Caco-2 (cell line): ENCODE measurements at places on chromosomes 12 and 14. TPM values are rescaled to one million over a fixed set of nuclear protein-coding genes. Genes with fewer than 3 reads are reported as not detected.
A peak's percentile ranks its signal among the peaks of the same experiment; 100 is the strongest.

- no peak for DNase-seq
- H3K27me3 ChIP-seq: no peaks in the 10 kb centered on the region
- no peak overlapping the region for H3K4me3 ChIP-seq
- H3K36me3 ChIP-seq: no peaks in the 10 kb centered on the region
- H3K4me1 ChIP-seq: no peaks in the 10 kb centered on the region
- H3K27ac ChIP-seq: no peak overlapping the region
These were observed 91.8 kb downstream of the PLXNC1 start for GRCh38 chr12:94240171-94240570.

GRCh38 chr12:121775501-121775900 lies 18.0 kb downstream of the RHOF start:
- peak overlapping the region; percentile 77 for H3K27ac ChIP-seq
- no peak overlapping the region for H3K4me3 ChIP-seq
- no peaks in the 10 kb centered on the region for H3K27me3 ChIP-seq
- H3K36me3 ChIP-seq: no peaks in the 10 kb centered on the region; the same call in none of the 2 replicates
- H3K4me1 ChIP-seq: peaks cover 20% of the 10 kb centered on the region

- no peak for DNase-seq
- no peak overlapping the region for H3K4me3 ChIP-seq
These were observed 4.1 kb upstream of the SERPINA1 start for GRCh38 chr14:94392510-94392935.

DNA sequence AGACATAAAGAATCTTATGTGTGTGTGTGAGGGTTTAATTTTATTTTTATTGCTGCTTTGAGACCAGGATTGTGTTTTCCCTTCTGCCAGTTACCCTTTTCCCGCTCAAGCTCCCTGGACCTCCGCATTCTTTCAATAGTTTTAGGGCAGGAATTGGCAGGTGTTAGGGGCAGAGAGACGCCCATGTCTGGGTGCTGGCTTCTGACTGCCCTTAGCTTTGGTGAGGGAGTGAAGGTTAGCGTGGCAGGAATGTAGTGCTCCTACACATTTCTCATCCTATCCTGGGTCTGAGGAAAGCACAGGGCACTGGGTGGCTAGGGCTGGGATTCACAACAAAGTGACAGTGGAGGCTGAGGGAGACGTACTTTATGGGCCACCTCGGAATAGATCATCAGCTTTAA lies 428.1 kb downstream of the ZFP36L1 start:
- DNase-seq: no peak
- H3K36me3 ChIP-seq: no peaks in the 10 kb centered on the region
- H3K27me3 ChIP-seq: no peaks in the 10 kb centered on the region
- peaks cover 28% of the 10 kb centered on the region for H3K4me1 ChIP-seq
- peak overlapping the region; percentile 76 for H3K27ac ChIP-seq

GRCh38 chr14:50061664-50062437 lies 54.5 kb downstream of the VCPKMT start:
- H3K4me1 ChIP-seq: peaks cover 70% of the 10 kb centered on the region
- DNase-seq: peak; percentile 62
- H3K4me3 ChIP-seq: no peak overlapping the region
- no peaks in the 10 kb centered on the region for H3K36me3 ChIP-seq

GRCh38 chr12:76069339-76069738 lies 15.1 kb downstream of the NAP1L1 start:
- peaks cover 6% of the 10 kb centered on the region; the same call in 1 of the 2 replicates for H3K4me1 ChIP-seq
- H3K36me3 ChIP-seq: no peaks in the 10 kb centered on the region; the same call in 1 of the 2 replicates

DNA sequence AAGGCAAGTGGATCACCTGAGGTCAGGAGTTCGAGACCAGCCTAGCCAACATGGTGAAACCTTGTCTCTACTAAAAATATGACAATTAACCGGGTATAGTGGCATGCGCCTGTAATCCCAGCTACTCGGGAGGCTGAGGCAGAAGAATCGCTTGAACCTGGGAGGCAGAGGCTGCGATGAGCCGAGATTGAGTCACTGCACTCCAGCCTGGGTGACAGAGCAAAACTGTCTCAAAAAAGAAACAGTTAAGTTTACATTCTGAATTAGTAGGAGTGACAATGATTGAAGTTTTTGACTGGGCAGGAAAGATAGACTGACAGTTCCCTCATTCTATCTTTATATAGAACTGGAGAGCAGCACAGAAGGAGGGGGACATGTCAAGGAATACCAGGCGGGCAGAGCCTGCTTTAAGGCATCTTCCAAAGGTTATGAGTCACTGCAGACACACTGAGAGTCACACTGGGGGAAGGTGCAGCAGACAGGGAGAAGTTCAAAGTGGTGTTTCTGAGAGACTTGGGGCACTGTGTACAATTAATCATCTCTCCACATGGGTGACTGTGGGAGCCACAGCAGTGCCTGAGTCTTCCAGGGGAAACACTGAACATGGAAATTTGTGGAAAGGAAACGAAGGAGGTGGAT lies 42.8 kb upstream of the RNASE3 start:
- H3K4me1 ChIP-seq: peaks cover 15% of the 10 kb centered on the region
- H3K27ac ChIP-seq: peak overlapping the region; percentile 82
- H3K27me3 ChIP-seq: no peaks in the 10 kb centered on the region
- no peaks in the 10 kb centered on the region for H3K36me3 ChIP-seq

- peaks cover 24% of the 10 kb centered on the region for H3K4me1 ChIP-seq
- no peaks in the 10 kb centered on the region for H3K27me3 ChIP-seq
- no peak overlapping the region for H3K27ac ChIP-seq
- DNase-seq: no peak
- no peak overlapping the region for H3K4me3 ChIP-seq
- H3K36me3 ChIP-seq: no peaks in the 10 kb centered on the region
These were observed 19.0 kb downstream of the ATXN2 start for GRCh38 chr12:111580119-111580425.

DNA sequence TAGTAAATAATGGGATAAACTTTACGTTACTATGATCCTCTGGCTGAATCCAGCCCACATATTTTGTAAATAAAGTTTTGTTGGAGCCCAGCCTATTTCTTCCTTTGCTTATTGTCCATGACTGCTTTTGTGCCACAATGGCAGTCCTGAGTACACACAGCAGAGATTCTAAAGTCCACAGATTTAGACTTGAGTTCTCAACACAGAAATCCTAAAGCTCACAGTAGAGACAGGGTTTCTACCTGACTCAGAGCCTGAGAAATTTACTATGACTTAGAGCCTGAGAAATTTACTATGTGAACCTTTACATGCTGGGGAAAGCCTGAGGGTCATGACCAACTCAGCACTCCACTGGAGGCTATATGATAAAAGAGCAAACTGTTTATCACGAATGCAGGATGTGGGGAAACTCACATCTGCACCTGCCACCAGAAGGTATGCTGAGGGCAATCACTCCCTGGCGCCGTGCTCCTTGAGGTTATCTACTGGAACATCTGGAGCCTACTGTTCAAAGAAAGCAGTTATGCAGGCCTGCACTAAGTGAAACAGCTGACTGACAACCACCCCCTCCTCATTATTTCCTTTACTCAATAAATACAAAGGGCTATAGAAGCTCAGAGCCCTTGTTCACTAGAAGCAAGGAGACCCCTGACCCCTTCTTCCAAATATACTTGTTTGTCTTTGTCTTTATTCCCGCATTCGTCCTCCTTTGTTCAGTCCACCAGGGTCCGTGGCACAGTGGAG lies 52.6 kb upstream of the BICD1 start:
- no peaks in the 10 kb centered on the region for H3K36me3 ChIP-seq
- no peak for DNase-seq
- H3K27me3 ChIP-seq: no peaks in the 10 kb centered on the region
- H3K4me1 ChIP-seq: no peaks in the 10 kb centered on the region
- no peak overlapping the region for H3K4me3 ChIP-seq

- H3K4me1 ChIP-seq: peaks cover 11% of the 10 kb centered on the region
- no peaks in the 10 kb centered on the region for H3K27me3 ChIP-seq
- peak overlapping the region; percentile 1 for H3K27ac ChIP-seq
- no peak overlapping the region for H3K4me3 ChIP-seq
- no peaks in the 10 kb centered on the region for H3K36me3 ChIP-seq
These were observed 29.2 kb upstream of the BMAL2 start for GRCh38 chr12:27303139-27304111.

DNA sequence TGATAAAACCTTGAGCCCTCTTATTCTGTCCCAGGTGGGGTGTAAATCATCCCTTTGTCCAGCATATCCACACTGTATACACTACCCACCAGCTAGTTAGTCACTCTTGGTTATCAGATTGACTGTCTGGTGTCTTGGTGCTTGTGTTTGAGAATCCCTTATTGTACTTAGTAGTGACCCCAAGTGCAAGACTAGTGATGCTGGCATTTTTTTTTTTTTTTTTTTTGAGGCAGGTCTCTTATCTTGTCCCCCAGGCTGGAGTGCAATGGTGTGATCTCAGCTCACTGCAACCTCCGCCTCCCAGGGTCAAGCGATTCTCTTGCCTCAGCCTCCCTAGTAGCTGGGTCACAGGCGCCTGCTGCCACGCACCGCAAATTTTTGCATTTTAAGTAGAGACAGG lies 5.8 kb downstream of the VRK1 start:
- H3K27me3 ChIP-seq: no peaks in the 10 kb centered on the region
- H3K36me3 ChIP-seq: no peaks in the 10 kb centered on the region
- no peak overlapping the region for H3K4me3 ChIP-seq
- no peak overlapping the region for H3K27ac ChIP-seq
- no peak for DNase-seq

GRCh38 chr14:73249564-73250316 lies 12.4 kb downstream of the PAPLN start:
- no peak overlapping the region for H3K4me3 ChIP-seq
- H3K4me1 ChIP-seq: no peaks in the 10 kb centered on the region
- no peak for DNase-seq
- no peaks in the 10 kb centered on the region for H3K36me3 ChIP-seq
- H3K27ac ChIP-seq: no peak overlapping the region
- H3K27me3 ChIP-seq: no peaks in the 10 kb centered on the region

The CCDC175 gene
- total RNA-seq: not detected in 2 replicates

DNA sequence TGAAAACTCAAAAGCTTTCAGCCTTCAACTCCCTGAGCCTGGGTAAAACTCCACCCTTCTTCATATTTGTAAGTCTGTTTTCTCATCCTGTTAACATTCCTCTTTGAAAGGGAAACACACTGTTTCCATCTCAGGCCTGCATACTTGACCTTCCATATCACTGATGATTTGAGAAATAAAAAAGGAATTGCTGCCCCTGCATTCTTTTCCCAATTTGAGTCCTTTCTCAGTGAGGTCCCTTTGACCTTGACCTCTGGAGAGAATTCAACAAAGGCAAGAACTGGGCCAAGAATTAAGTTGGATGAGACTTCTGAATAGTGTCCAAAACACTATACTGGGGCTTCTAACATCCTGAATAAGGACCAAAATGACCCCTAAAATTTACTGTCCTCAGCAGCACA lies 108.0 kb downstream of the AEBP2 start:
- no peaks in the 10 kb centered on the region for H3K36me3 ChIP-seq
- no peak overlapping the region for H3K27ac ChIP-seq
- H3K4me3 ChIP-seq: no peak overlapping the region
- no peaks in the 10 kb centered on the region for H3K4me1 ChIP-seq

DNA sequence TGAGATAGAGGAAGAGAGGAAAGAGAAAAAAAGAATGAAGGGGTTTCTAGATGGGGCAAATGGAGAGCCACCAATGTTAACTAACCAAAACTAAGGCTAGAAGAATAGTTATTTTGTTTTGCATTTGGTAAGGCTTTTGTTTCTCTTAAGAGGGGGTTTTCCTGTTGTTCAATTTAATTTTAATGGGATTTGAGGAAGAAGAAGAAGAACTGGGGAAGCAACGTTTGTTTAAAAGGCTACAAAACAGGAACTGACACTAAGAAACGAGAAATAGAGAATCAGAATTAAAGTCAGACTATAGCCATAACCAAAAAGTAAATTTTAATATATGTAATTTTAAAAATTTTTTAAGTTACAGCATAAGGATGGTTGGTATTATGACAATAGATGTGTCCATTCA lies 13.7 kb downstream of the TXNDC16 start:
- no peak for DNase-seq
- H3K27me3 ChIP-seq: no peaks in the 10 kb centered on the region
- H3K4me1 ChIP-seq: no peaks in the 10 kb centered on the region
- H3K36me3 ChIP-seq: no peaks in the 10 kb centered on the region

DNA sequence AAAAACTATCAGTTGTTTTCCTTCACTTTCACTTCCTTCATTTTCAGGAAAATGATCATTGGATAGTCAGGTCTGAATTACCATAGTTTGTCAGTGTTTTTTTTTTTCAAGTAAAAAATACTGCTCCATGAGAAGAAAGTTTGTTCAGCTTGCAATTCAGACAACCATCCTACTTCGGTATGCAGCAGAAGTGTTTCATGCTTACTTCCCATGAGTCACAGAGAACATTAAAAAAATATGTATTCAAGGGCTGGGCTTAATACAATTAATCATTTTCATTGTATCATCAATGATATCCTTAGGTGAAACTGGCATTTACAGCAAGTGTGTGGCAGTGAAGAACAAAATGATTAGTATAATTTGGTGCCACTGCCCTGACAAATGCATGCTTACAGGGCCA lies 21.6 kb downstream of the PYM1 start:
- no peak overlapping the region for H3K27ac ChIP-seq
- peaks cover 13% of the 10 kb centered on the region for H3K4me1 ChIP-seq
- DNase-seq: no peak
- H3K27me3 ChIP-seq: no peaks in the 10 kb centered on the region
- no peak overlapping the region for H3K4me3 ChIP-seq

DNA sequence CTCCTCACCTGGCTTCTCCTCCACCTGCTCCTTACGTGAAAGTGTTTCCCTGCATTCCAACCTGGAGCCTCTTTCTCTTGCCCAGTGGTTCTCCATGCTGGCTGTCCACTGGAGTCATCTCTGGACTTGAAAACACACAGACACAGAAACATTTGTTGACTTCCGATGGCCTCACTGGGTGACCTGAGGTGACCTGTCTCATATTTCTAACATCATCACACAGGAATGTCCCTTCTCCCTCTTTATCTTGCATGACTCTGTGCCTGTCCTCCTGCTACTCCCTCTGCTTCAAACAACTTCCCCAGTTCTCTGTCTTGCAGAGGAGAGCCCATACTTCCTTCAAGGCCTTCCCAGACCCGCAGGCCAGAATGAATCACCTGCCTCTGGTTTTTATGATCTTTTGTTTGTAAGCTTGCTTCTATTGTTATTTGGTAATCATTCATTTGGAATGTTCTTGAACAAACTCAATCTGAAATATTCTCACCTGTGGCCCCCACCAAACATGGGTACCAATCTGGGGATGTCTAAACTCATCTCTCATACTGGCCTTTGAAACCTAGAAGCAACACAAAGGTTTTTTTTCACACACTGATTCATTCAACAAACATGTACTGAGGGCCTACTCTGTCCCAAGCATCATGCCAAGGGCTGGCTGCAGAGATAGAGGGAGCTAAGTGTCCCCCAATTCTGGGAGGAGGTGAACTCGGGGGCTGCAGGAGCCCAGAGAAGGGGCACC lies 9.7 kb upstream of the RIN3 start:
- H3K27ac ChIP-seq: peak overlapping the region; percentile 99
- peak; percentile 76 for DNase-seq
- H3K4me3 ChIP-seq: no peak overlapping the region
- no peaks in the 10 kb centered on the region for H3K27me3 ChIP-seq
- H3K36me3 ChIP-seq: no peaks in the 10 kb centered on the region

The PROX2 gene
- not detected in 2 replicates for total RNA-seq

GRCh38 chr12:40768125-40768864 lies 76.1 kb downstream of the CNTN1 start:
- H3K27me3 ChIP-seq: no peaks in the 10 kb centered on the region; the same call in 1 of the 2 replicates
- H3K27ac ChIP-seq: no peak overlapping the region
- DNase-seq: no peak
- no peaks in the 10 kb centered on the region for H3K36me3 ChIP-seq

The SLC25A47 gene
- not detected in 2 replicates for total RNA-seq

- H3K27ac ChIP-seq: no peak overlapping the region
- H3K27me3 ChIP-seq: no peaks in the 10 kb centered on the region
- H3K4me3 ChIP-seq: no peak overlapping the region
- no peaks in the 10 kb centered on the region for H3K4me1 ChIP-seq
These were observed 65.7 kb downstream of the MVK start for GRCh38 chr12:109639151-109639872.

The AQP6 gene
- total RNA-seq: not detected in 2 replicates
